ENCODE measurements at places on chromosomes 16 and 17.

- no peak for DNase-seq
These were observed 329.8 kb downstream of the PMP22 start for GRCh38 chr17:14935139-14935841.

- no peak for DNase-seq
These were observed 47.4 kb downstream of the WWOX start for GRCh38 chr16:78146807-78147206.

DNA sequence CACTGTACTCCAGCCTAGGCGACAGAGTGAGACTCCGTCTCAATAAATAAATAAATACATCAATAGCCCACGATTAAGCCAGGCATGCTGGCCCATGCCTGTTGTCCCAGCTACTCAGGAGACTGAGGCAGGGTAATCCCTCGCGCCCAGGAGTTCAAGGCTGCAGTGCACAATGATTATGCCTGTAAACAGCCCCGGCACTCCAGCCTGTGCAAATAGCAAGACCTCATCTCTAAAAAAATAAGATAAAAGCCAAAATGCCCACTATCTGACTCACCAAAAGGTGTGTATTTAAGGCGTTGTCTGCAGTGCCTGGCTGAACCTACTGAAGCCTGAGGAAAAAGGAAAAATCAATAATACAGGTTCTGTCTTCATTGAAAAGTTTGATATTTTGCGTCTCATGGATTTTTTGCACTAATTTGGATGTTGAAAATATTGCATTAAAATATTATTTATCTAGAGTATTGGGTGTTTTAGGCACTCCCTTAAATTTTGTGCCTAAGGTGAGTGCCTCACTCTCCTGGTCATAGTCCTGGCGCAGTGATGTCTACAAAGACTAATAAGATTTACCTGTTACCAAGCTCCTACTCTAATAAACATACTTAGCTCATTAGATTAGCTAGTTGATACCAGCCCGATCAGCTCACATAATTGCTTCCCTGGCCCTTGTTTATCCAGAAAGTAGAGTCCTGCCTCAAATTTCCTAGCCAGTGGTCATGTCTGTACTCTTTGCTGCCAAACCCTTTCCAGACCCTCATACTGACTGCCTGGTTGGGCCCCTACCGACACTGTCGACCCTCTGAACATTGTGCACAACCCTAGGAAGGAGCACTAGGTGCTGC lies 24.7 kb upstream of the TOB1 start:
- DNase-seq: peak; percentile 28

GRCh38 chr16:2042171-2042985 lies 5.3 kb downstream of the NTHL1 start:
- DNase-seq: no peak

- DNase-seq: no peak
These were observed 3.1 kb upstream of the SLC13A2 start for GRCh38 chr17:28470266-28470913.

Data from RWPE1 (cell line).